ENCODE measurements at places on chromosomes 13 and 19.

DNA sequence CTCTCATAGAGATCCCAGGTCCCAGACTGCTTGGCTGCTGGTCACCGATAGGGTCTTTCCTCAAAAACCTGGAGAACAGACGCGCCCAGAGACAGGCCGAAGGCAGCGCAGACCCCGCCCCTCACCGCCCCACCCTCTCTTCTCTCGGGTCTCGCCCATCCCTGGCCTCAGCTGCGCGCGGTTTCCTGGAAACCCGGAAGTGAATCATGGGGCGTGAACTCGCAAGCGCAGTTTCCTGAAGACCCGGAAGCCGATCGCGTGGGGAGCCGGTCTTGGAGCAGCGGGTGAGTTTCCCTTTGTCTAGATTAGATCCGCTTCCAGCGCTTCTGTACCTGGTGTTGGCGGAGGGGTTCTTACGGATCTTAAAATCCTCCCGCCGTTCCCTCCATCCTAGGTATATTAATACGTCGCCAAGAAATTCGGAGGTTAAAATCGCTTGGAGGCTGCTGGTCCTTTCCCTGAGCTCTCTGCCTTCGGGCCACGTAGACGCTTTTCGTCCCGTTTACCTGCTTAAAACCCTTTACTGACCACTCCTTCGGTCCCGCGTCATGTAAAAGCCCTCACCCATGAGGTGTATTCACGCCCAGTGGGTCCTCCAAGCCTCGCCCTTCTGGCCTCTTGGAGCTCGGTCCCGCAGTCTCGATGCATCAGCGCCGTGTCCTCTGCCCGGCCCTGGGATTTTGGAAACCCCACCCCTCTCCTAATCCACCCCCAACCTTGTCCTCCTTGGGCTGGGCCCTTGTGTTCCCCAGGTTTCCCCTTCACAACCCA, at the start of gene ZNF578:
ZNF578 (plus strand) TSS at position 230 of the 771 bp plus-strand sequence. CDS start 48,293 bp downstream, outside the sequence.
- no peak for DNase-seq

- DNase-seq = no peak
These were observed 8.3 kb upstream of the TUBGCP3 start for GRCh38 chr13:112596235-112596634.

DNA sequence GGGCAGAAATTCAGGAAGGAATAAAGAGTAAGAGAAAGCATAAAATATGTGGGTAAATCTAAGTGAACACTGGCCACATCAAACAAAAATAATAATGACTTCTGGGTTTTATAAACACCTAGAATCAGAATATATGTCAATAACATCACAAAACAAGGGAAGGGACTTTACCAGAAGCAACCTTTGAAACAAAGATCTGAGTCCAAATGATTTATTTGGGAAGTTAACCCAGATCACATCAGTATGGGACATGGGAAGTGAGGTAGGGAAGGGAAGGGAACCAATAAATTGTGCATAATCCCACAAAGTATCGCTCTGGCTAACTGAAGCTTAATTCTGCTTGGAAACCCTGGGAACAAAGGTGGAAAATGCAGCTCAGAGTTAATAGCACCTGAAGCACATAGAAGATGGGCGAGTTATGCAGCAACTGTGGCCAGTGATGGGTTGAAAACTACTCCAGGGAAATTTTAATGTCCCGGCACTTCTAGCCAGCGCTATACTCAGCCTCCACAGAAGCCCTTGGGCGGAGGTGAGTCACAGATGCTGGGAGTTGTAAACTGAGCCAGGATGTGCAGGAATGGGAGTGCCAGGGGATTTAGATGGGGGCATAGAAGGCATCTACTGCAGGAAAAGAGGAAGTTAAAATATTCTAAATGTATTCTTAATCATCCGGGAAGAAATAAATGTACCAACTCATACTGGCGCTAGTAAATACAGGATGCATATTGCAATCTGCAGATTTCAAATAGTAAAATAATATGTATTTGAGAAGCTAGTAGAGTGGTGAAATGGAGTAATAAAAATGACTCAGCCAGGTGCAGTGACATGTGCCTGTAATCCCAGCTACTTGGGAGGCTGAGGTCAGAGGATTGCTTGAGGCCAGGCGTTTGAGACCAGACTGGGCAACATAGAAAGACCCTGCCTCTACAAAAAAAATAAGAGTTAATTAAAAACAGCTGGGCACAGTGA, 34.2 kb upstream of the CEBPG start:
- DNase-seq = no peak

GRCh38 chr19:54653181-54653809, 9.5 kb upstream of the LILRB4 start:
- peak; percentile 29 for DNase-seq

DNA sequence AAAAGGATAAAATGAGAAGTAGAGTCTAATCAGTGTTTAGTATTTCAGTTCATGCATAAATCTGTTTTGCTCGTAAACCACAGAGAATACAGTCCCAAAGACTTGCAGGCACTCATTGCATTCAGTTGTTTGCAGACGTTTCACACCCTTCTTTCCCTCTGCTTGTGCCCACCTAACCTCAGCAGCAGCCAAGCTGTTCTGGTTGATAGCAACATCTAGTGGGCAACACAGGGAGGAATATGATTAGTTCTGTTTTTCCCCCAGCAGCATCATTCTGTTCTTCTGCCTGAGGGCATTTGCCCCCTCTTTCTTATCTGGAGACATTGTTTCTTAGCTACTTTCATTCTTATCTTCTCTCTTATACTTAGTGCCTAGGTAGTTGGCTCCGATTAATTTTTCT, 135.6 kb downstream of the PAN3 start:
- no peak for DNase-seq

DNA sequence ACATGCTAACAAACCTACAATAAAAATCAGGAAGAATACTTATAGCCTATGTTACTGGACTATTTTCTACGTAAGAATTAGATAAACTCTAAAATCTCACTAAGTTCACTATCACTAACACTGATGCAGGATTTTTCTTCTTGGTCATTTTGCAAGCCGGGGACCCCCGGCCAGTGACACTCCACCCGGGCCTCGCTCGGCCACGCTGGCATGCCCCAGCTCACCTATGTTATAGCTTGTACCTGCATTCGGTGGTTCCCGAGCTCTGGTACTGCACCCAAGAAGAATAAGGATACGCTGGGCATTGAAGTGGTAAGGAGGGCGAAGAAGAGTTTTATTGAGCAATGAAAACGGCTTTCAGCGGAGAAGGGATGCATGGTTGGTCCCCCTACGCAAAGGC, 245.3 kb upstream of the NBEA start:
- no peak for DNase-seq

GRCh38 chr19:47372603-47373002, 23.5 kb downstream of the DHX34 start:
- no peak for DNase-seq

- no peak for DNase-seq
These were observed 151.3 kb upstream of the IPO5 start for GRCh38 chr13:97802213-97802612.

DNA sequence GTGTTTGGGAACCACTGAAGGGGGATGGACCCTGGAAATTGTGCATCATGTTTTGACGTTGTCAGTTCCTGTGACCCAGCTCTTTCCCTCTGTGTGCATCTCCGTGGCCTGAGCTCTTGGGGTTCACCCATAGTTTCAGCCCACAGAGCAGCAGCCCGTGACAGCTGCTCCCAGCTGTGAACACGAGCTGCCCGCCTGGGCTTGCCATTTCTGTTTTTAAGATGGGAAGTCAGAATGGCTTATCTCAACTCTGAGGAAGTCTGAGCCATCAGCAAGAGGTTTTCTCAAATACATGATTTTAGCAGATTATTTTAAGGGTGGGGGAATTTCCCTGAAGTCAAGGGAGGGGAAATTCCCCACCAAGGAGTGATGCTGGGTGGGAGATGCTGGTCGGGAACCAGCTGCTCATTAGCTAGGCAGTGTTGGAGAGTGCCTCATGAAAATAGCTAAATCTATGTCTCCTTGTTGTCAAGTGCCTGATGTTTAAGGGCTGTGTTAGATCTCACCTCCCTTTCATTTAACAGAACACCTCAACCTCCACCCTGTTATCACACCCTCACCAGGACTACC, 34.8 kb upstream of the C1QTNF9 start:
- peak; percentile 67 for DNase-seq

- no peak for DNase-seq
These were observed 285.8 kb downstream of the DIAPH3 start for GRCh38 chr13:59877933-59878332.

GRCh38 chr13:29059800-29060199, 239.7 kb downstream of the MTUS2 start:
- DNase-seq = no peak
